ENCODE measurements at places on chromosomes 5 and 9. TPM values are rescaled to one million over a fixed set of nuclear protein-coding genes. Genes with fewer than 3 reads are reported as not detected.

Gene CARTPT
- total RNA-seq = 0.74 TPM

Gene ENHO
- 27.8 TPM for total RNA-seq

Gene IFNA2
- not detected for total RNA-seq

Gene IFNA21
- total RNA-seq = not detected

Gene MOCS2
- total RNA-seq = 35.4 TPM

Gene GAS1
- total RNA-seq = 26.8 TPM

Gene SLC36A2
- total RNA-seq = not detected

Gene BSPRY
- total RNA-seq = 0.25 TPM

Gene FCHO2
- total RNA-seq = 47.5 TPM

Gene FAM169A
- 55.1 TPM for total RNA-seq

Gene RXRA
- 5.4 TPM for total RNA-seq

Gene GLE1
- total RNA-seq = 17.5 TPM

Gene BTNL9
- total RNA-seq = 2.2 TPM

Gene ELOVL7
- 3.9 TPM for total RNA-seq

Gene SLC1A3
- 188 TPM for total RNA-seq

Gene PLAC8L1
- 0.25 TPM for total RNA-seq

Data from temporal lobe (tissue), 4 donors.